ENCODE measurements at places on chromosomes 1 and 21. TPM values are rescaled to one million over a fixed set of nuclear protein-coding genes. Genes with fewer than 3 reads are reported as not detected.

- no peak for DNase-seq
These were observed 6.6 kb downstream of the MR1 start for GRCh38 chr1:181040284-181040865.

- DNase-seq: no peak
These were observed 23.7 kb downstream of the RWDD3 start for GRCh38 chr1:95257758-95258157.

GRCh38 chr1:61670016-61670415 is 54.9 kb downstream of the TM2D1 start:
- DNase-seq: no peak

DNA sequence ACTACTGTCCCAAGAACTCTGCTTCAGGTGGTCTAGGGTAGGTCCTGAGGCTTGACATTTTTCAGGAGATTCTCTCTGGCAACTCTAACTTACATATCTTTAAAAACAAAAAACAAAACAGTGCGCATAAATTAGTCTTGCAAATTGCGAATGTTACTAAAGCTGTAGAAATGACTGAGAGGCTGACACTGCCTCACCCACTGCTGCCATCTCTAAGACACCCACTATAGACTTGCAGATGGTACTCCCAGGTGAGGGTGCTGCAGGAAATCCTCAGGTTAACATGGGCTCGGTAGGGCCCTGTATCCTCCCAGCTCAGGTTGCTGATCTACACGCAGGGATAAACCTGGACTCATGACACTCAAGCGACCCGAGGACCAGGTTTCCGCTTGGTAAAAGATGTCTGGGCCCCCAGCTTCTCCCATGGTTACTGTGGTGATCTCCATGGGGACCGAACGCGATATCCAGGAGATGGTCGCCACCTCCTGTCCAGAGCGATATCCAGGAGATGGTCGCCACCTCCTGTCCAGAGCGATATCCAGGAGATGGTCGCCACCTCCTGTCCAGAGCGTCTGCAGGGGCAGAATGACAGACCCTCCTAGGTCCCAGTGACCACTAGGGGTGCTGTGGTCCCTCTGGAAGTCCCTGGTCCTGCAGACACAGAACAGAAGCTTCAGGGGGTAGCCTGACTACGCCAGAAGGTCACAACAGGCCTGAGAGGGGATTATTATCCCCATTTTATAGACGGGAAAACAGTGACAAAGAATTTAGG is 16.2 kb upstream of the LY9 start:
- DNase-seq: no peak

The RCAN1 gene
- polyA plus RNA-seq: 29.5 TPM

The EIF2D gene
- polyA plus RNA-seq: 40.7 TPM

All from muscle of back (tissue), 13 donors.